Fibroblast of pulmonary artery (primary cell): ENCODE measurements at places on chromosomes 3 and 15.

GRCh38 chr3:170007031-170007663 lies 30.6 kb upstream of the GPR160 start:
- DNase-seq, result peak; percentile 84

DNA sequence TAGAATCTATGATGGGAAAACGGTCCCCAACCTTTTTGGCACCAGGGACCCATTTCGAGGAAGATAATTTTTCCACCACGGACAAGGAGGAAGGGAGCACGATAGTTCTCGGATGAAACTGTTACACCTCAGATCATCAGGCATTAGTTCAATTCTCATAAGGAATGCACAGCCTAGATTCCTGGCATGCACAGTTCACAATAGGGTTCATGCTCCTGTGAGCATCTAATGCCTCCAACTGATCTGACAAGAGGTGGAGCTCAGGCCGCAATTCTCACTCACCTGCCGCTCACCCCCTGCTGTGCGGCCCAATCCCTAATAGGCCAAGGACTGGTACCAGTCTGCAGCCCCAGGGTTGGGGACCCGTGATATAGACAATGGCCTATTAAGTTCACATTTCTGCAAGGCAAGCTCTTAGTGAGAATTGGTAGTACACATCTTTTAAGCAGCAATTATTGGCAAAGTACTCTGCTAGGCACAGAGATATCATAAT lies 26.5 kb downstream of the CD200R1 start:
- no peak for DNase-seq

GRCh38 chr15:44489464-44489863 lies 47.5 kb upstream of the EIF3J start:
- peak; percentile 78 for DNase-seq

- DNase-seq, result no peak
Observed at GRCh38 chr3:20326541-20326940, 140.5 kb upstream of the SGO1 start.

DNA sequence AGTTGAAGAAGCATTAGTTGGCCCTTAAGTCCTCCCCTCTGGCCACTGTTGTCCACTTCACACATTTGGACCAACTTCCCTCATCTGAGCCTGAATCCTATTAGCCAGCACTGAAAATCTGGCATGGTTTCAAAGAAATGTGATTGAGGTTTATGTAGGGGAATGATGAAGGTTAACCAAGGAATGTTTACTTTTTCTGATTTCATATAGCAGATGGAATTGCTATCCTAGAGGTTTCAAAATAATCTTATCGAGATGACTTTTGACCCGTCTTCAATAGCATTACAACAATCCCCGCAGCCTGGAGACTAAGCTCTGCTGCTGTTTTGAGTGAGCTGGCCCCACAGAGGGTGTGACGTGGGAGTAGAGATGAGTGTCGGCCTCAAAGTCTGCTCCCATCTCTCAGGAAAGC lies 200.8 kb upstream of the IL12A start:
- peak; percentile 74 for DNase-seq

- peak; percentile 34 for DNase-seq
Observed at GRCh38 chr3:47024932-47025331, 45.5 kb downstream of the NBEAL2 start.

GRCh38 chr15:63446255-63446654 lies 58.1 kb upstream of the USP3 start:
- no peak for DNase-seq

DNA sequence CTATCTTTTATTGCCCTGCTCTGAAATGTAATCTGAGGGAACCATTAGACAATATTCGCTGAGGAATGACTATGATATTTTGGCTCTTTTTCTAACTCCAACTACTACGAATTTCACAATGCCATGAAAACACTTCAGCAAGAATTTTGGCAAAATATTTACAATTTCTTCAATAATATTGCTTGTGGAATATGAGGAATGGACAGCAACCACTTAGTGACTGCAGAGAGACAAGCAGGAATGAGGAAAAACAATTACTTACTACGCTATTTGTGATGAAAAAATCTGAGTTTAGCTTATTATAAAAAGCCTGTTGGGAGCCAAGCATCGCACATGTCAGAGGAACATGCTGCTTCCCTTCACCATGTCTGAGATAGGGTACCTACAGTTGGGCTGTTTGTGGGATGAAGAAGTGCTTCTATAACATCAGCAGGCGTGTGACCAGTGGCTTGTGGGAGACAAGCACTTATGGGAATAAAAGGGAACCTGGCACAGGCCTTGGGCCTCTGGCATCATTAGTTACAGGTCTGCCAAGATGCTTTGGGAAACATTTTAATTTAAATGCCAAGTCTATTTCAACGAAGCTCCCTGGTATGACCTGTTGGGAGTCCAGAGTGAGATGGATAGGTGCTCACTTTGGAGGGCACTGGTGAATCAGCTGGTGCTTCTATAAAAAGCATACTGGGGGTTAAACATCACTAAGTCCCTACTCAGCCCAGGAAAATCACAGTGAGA lies 2.7 kb upstream of the PLCL2 start:
- DNase-seq, result no peak

- peak; percentile 47 for DNase-seq
Observed at GRCh38 chr3:14145236-14145635, 20.4 kb downstream of the TMEM43 start.

- no peak for DNase-seq
Observed at GRCh38 chr3:47825590-47825989, 22.7 kb downstream of the DHX30 start.

GRCh38 chr3:31754575-31755278 lies 222.0 kb downstream of the STT3B start:
- no peak for DNase-seq

DNA sequence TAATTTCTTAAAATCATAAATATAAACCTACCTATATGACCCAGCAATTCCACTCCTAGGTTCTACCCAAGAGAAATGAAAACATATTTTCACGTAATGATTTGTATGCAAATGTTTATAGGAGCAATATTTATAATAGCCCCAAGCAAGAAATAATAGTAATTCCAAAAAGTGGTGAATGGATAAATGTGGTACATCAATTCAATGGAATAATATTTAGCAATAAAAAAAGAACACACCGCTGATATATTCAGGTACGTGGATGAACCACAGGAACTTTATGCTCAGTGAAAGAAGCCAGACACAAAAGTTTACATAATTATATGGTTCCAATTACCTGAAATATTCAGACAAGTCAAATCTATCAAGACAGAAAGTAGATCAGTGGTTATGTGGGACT lies 49.9 kb downstream of the ACAD9 start:
- DNase-seq, result no peak

DNA sequence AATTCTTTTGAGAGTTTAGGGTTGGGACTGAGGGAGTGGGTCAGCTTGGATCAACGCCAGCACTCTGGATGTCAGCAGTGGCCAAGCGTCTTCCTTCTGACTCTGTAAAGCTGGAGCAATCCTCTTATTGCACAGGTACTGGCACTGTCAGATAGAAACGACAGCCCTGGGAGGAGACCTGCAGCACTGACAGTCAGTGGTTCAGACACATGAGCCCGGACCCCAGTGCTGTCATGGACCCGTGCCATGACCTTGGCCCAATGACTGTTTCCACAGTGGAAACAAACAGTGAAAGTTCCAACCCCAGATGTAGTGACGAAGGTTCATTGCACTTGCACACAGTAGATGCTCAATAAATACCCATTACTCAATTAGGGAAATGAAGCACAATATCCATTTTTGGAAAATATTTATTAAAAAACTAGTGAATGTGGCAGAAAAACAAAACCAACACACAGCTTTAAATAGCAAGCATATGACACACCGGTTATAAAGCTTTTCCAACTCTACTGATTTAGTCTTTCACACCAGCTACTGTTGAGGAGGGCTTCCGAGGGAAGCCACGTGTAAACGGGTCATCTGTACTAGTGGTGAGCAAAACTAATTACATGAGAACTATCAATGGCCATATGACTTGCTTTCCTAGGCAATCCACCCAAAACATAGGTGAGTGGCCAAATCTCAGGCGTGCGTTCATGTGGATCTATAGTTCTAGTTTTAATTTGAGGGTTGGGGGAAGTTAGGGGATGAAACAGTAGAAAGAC lies 22.1 kb downstream of the SIAH2 start:
- no peak for DNase-seq

DNA sequence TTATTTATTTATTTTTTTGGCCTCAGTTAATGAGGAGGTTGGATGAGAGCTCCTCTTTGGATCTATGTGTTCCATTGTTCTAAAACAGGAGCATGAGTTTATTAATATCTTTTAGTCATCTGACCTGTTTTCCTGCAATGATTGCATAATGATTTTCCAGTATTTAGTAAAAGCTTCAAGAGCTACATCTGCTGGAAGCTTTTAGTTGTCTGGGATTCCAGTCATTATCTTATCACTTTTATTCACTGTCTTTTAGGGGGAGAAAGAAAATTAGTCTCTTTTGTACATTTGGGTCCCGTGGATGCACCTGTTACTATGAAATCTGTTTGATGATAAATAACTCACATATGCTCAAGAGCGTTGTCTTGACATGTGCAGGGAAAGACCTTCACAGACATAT lies 1270.0 kb downstream of the ROBO1 start:
- peak; percentile 6 for DNase-seq

DNA sequence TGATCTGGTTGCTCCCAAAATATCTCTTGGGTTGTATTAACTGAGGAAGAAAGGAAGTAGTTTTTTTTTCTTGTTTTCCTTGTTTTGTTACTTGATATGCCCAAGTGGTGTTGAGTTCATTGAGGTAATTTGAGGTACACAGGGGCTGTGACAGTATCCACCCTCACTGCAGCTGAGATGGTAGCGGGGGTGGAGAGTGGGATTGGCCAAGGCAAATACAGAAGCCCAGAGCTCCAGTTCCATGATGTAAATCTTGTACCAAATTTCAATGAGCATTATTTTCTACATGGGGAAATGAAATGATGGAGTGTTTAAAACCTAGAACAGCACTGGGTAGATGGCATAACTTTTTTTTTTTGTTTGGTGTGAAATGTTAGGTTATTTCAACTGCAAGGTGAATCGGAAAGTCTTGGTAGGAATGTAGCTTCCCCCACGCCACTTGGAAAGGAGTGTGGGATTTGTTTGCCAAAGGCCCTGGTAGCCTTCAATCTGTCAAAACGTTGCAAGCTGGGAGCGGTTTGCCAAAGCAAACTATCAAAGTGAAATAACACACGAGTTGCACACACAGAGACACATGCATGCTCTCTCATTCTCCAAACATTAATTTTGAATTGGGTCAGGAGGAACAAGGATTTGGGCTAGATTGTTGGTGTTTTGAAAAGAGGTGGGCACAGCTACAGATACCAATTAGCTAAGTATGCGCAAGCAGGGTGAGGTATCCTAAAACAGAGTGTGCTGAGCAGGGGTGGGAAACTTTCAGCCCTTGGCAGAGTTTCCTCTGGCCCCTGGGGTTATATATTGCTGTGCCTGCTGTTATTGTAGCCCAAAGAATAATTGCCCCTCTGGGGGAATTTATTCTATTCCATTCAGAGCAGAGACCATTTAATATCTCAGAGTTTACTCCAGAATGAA lies 34.6 kb downstream of the THSD4 start:
- peak; percentile 49 for DNase-seq

- DNase-seq, result no peak
Observed at GRCh38 chr3:101619734-101620133, 45.8 kb downstream of the PCNP start.

DNA sequence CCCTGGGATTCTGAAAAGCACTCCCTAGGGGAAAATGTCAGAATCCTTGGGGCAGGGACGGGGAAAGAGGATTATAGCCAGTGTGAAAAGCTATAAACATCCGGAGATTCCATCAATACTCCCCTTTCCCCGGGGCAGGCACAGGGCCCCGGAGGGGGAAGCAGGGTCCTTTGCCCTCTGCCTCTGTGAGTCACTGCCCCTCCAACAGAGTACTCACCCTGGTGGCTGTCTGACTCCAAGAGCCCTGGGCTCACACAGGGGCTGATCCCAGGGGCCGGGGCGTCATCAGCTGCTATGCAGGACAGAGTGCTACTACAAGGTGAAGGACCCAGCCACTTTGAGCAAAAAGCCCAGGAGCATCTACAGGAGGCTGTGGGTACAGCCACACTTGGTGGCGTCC lies 133.0 kb upstream of the PRR20G start:
- no peak for DNase-seq

DNA sequence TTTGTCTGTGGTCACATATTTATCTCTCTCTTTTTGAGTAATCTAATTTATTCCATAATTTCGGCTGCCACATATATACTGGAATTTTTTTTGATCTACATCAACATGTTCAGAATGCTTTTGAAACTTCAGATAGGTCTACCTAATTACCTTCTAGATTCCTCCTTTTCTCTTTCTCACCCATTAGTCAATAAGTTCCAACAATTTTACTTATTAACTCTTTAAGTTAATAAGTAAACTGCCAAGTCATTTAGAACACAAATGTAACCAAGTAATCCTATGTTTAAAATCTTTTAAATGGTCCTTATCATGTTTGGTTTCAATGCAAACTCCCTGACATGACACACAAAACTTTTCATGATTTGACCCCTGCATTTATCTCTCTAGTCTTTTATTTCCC lies 410.5 kb downstream of the UNC13C start:
- DNase-seq, result no peak

GRCh38 chr15:56672721-56673120 lies 60.6 kb downstream of the ZNF280D start:
- peak; percentile 40 for DNase-seq

DNA sequence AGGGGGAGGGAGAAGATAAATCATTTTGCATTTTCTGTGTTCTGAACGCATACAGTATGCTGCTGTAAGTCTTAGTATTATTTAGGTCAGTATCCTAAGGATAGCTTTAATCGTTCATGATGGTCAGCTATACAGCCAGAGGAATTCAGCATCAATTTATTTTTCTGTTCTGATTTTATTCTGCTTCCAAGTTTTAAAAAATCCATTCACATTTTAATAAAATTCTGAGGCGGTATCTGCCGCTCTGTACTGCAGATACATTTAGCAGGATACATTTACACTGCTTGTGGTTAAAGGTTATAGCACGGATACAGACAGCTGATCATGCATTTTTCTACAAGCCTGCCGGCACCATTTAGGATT lies 17.8 kb downstream of the ZBTB38 start:
- DNase-seq, result no peak

DNA sequence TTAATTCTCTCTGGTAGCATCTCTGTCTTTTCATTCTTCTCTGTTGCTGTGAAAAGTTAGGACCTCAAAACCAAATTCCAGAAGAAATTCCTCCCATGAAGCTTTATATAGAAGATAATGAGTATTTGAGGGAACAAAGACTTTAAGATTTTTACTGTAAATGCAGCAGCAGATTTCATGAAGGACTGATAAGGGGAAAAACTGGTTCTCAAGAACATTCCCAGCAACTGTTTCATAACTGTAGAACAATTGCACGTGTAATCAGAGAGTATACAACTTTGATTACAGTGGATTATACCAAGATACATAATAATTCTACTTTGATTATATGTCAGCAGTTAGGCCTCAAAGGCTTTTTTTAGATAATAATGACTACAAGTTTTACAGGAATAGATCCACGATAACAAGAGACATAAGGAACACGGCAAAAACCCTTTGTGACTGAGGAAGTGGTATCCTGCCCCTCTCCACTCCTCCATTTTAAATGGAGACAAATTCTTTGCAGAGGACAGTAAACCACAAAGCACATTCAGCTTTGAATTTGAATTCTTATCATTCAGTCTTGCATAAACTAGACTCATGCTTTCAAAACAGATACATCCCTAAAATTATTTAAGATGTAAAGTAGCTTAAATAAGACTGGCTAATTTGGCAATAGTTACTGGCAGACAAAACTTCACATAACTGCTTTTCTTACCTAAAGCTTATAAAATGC lies 42.9 kb upstream of the DIPK2A start:
- peak; percentile 53 for DNase-seq
